ENCODE measurements at places on chromosomes 7 and 10.

DNA sequence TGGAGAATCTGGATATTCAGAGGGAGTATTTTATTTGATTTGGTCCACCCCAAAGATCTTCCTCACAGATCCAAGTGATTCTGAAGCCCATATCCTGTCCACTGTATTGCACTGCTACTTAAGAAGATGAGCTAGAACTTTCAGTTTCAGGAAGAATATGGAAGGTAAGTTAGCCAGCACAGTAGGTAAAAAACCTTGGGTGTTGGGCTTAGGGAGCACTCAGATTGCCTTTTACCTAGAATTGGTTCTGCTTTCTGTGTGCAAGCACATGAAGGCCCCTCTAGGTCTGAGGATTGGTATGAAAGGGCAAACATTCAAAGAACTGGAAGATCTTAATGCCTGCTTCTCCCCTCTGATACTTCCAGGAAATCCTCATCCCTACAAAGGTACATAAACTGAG is 146.7 kb upstream of the COL1A2 start:
- DNase-seq: no peak

- no peak for DNase-seq
These were observed 266.4 kb downstream of the SORCS3 start for GRCh38 chr10:104907521-104907920.

DNA sequence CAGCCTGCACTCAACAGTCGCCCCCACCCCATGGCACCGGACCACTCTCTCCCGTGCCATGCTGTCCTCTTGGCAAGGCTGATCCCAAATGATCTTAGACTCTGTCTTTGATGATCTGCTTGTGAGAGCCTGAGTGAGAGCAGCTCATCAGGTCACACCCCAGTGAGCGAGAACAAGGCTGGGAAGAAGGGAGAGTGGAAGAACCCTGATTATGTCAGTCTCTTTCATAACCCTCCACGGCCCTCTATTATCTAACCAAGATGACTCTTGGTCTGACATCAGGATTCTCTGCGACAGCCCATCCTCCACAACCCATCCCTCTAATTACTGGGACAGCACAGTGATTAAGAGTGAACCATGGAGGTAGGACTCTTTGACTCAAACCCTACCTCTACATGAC is 53.1 kb upstream of the C7orf33 start:
- no peak for DNase-seq

DNA sequence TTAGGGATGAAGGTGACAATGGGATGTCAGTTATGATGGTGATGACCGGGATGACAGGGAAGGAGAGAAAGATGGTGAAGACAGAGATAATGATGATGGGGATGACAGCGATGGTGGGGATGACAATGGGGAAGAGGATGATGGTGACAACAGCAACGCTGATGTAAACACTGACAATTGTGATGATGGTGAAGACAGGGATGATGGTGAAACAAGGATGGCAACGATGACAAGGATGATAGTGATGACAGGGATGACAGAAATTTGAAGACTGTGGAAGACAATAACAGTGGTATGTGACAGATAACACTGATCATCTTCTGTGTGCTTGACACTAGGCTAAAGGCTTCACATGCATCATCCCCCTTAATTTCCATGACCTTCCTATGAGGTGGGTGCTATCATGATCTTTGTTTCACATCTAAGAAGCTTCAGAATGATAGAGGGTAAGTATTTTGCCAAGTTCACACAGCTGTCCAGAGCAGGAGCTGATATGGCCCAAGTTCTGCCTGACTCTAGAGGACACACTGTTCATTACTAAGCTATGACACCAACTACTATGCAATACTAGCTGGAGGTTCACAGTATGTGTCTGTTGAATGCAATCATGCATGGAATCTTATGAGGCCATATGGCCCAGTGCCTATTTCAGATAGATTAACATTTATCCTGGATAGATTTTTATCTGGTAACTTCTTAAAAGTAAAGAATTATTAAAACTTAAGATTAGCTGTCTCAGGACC is 105.6 kb downstream of the RNLS start:
- DNase-seq: no peak

GRCh38 chr7:80428161-80429054 is 83.5 kb downstream of the GNAT3 start:
- DNase-seq: peak; percentile 58

GRCh38 chr7:84744385-84744784 is 442.5 kb downstream of the SEMA3D start:
- DNase-seq: no peak

DNA sequence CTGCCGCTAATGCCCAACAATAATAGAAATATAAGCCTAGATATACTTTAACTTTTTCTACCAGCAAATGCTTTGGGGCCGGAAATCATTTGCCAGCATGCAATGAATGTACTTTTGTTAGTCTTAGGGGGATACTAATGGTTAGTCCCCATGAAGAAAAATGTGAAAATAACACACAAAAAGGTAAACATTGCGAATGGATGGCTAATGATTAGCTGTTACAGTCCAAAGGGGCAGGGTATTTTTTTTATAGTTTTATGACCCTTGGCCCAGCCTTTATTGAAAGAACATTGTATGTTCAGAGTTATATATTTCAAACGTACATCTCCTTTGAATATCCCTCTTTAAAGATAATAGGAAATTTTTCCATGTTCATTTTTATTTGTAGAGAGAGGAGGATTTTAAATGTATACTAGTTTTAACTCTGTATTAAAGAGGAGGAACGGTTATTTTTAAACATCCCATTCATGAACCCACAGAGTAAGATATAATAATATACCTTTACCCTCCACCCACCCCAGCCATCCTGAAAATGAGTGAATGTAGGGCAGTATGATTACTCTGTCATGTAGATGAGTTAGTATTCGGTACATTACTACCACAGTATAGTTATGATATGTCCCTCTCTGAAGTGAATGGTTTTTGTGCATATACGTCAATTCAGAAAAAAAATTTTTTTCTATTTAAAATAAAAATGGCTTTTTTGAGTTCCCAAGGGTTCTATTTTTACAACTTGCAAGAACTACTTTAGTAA is 63.6 kb downstream of the ARID5B start:
- peak; percentile 34 for DNase-seq

- no peak for DNase-seq
These were observed 56.7 kb downstream of the LRRC4 start for GRCh38 chr7:127974446-127975035.

- DNase-seq: peak; percentile 66
These were observed 17.8 kb downstream of the ESYT2 start for GRCh38 chr7:158811461-158811860.

Measured in hepatocyte (in vitro differentiated cells).